Activated CD8-positive, alpha-beta memory T cell treated with anti-CD3 and anti-CD28 coated beads, Interleukin-2, amount 10 ng/mL, durations not matched to agents 7 days and 5 days (primary cell): ENCODE measurements at places on chromosomes 6 and 20. TPM values are rescaled to one million over a fixed set of nuclear protein-coding genes. Genes with fewer than 3 reads are reported as not detected.

GRCh38 chr6:39884696-39885095 is 49.6 kb downstream of the MOCS1 start:
- DNase-seq, result no peak

DNA sequence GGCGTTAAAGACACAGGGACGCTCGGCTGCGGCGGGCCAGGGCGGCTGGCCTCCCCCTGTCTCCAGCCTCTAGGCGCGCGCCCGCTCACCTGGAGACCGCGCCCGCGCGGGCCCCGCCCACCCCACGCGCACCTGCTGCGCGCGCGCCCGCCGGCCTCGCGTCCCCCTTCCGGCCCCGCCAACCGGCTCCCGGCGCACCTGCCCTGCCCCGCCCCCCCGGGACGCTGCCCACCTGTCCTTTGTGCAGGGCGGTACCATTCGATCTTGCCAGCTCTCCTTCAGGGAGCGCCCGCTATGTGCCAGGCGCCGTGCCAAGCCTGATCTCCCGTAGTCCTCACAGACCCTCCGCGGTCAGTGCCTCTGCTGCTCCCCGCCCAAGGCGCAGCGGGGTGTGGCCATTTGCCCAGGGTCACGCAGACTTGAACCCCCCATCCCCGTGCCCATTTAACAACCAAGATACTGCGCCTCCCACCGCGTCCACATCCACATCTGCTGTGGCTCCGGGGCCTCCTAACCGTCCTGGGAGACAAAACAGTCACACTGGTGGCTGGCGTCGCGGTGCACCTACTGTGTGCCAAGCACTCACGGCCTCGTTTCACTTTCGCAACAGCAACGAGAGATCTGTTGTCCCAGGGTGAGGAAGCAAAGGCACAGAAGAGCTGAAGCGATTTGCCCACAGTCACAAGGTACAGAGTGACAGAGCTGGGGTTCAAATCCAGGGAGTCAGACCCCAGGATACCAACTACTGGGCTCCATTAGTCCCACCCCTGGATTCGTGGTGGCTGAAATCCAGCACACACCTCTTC is 48.1 kb downstream of the NOL4L start:
- DNase-seq, result peak; percentile 89

DNA sequence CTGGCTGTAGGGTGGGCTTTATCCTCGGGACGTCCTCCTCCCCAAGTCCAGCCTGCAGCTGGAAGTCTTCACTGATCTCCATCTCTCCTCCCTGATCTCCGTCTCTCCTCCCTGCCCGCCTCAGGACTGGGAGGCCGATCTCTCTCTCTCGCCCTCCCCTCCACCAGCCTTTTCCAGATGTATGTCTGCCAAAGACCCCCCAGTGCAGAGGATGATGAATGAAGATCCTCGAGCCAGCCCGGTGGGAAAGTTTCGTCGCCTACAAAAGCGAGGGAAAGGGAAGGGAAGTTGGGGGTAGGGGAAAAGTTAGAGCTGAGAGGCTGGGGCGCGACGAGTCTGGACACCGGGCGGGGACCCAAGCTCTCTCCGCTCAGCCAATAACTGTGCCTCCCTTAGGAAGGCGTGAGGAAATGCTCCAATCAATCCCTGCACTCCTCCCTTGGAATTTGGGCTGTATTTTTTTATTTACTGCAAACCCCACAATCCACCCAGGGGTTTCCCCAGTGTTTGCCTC is 595 bp upstream of the SRF start:
- no peak for DNase-seq

GRCh38 chr20:43529051-43529450 is 21.6 kb downstream of the L3MBTL1 start:
- DNase-seq, result no peak

DNA sequence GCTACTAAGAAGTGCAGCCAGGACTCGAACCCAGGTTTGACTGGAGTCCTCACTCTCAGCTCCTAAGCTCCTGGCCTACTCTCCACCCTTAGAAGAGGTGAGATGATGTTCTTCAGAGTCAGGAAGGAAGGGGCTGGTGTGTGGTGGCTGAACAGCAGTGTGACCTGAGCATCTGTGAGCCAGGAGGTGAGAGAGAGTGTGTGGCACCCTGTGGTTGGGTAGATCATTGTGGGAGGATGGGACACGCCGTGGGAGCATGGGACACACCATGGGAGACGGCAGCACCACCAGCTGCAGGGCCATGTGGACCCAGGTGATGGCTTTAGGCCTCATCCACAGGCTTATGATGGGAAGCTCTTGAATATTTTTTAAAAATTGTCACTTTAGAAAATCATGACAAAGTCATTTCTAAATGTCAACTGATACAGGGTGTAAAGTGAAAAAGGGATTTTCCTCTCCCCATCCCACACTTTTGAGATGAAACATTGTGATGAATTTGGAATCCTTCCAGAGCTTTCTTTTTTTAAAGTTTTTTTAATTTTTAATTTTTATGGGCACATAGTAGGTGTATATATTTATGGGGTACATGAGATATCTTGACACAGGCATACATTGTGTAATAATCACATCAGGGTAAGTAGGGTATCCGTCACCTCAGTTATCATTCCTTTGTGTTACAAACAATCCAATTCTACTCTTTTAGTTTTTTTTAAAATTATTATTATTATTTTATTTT is 31.6 kb downstream of the SRC start:
- DNase-seq, result no peak

- DNase-seq, result no peak
These were observed 5.1 kb downstream of the HLA-E start for GRCh38 chr6:30494291-30494861.

DNA sequence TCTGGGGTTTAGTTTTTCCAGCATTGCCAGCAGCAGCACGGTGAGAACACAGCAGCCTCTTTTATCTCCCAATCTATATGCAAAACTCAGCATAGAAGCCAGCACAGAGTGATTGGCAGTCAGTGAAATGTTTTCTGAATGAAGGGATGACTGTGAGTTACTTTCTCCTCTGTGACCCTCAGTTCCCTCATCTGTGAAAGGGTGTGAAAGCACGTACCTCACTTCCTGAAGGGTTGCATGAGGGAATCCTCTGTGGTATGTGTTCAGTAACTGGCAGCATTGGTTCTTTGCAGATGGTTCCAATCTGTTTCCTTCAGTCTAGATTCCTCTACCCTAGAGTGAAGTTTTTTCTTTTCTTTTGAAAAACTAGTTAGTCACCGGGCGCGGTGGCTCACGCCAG is 40.0 kb downstream of the EFCAB8 start:
- DNase-seq, result no peak

- no peak for DNase-seq
These were observed 528.4 kb downstream of the PKHD1 start for GRCh38 chr6:51559059-51559458.

- no peak for DNase-seq
These were observed 55.7 kb upstream of the FERMT1 start for GRCh38 chr20:6178537-6178936.

- DNase-seq, result no peak
These were observed 2.1 kb downstream of the ZSWIM1 start for GRCh38 chr20:45883100-45883469.

DNA sequence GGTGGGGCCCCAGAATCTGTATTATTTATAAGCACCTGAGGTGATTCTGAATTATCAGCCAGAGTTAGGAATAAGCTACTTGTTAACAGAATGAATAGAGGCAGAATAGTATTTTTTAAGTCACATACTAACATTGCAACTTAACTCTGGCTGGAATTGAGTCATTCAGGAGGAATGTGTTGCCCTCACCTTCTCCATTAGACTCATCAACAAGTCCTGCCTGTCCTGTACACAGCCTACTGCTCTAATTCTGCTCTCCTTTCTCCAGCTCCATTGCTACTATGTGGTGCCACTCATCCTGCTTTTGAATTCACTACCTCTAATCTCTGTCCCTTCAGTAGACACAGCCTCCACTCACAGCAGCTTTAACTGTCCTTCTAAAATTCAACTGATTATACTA is 669.4 kb downstream of the DHX35 start:
- DNase-seq, result no peak

GRCh38 chr20:50579511-50579910 is 69.3 kb downstream of the PTPN1 start:
- no peak for DNase-seq

DNA sequence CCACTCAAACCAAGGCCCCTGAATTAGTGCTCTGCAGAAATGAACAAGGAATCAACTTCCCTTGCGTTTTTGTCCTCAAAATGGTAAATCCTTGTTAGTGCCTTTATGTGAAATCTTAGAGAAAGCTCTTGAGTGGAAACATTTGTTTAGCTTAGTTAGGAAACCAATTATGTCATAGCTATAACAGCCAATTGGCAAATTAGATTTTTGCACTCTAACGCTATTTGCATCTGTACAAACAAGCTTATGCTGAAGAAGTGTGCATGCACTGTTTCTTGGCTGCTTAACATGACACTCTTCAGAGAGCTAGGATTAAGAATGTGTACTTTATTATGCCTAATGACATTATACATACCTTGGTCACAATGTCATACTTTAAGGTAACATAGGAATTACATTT is 622.6 kb upstream of the SLC35B3 start:
- no peak for DNase-seq

DNA sequence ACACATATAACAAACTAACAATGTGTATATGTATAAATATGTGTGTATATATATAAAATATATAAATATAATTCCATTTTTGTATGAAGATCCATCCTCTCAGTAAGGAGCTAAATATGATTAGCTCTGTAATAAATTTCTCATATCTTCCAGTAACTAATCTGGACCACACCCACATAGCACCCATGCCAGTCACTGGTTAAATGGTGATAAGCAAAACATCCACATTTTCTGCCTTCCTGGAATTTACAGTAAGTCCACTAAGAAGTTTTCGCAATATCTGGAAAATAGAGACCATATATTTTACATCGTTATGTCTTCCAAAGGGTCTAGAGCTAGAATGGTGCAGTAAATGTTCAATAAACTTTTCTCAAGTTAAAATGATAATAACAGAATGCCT is 151.5 kb upstream of the STMND1 start:
- DNase-seq, result no peak

DNA sequence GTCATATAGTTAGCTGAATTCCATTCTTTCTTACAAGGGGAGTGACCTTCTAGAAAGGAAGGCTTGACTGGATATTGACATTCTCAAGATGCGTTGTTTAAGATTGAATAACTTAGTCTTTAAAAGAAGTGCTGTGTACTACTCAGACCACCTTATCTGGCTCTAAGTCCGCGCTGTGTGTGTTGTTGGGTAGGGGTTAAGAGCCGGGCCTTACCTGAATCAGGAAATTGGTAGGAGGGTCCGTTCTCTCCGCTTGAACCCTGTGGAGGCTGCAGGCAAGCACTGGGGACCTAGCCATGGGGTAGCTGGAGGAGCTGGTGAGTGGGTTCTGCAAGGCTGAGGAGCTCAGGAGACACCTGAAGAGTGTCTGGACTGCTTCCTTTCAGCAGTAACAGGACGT is 9.0 kb upstream of the SCML4 start:
- DNase-seq, result no peak

- no peak for DNase-seq
These were observed 6.3 kb upstream of the HDDC2 start for GRCh38 chr6:125307964-125308615.

DNA sequence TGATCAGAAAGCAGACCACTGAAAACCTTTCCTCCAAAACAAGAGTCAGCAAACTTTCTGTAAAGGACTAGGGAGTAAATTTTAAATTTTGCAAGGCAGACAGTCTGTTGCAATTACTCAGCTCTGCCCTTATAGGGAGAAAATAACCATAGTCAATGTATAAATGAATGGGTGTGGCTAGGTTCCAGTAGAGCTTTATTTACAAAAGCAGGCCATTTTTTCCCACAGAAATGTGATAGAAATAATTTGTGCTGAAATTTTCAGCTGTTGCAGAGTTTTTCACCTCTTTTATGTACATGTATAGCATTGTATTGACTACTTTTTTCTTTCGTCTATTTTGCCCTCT is 7.7 kb downstream of the AMD1 start:
- DNase-seq, result no peak

DNA sequence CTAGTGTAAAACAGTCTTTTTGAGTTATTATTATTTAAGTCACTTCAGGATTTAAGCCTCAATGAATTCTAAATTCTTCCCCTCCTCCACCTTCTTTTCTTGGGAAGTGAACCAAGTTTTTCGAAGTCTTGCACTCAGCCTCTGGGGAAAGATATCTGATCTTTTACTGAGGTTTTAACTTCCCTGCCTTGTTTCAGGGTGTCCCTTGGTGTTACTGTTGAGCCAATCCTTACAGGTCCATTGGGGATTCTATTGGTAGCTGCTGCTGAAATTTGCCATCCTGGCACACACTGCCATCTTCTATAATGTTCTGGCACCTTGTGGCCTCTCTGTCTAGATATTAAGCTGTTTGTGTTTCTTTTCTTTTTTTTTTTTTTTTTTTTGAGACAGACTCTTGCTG is 31.7 kb downstream of the BEND6 start:
- DNase-seq, result no peak

DNA sequence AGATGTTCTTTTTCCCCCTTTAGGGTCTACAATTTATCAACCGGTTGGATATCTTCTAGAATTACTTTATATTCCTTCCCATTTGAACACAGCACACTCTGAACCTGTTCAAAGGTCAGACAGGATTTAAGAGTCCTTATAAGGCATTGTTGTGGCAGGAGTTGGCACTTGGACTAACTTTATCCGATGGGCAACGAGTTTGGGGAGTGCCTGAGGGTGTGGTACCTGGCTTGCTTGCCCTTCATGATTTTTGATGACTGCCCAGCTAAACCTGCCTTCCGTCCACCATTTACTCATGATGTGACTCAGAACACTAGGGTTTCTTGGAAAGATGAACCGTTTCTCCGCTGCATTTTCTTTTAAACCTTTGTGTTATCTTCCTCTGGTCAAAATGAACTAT is 285.2 kb downstream of the FOXC1 start:
- DNase-seq, result no peak

- no peak for DNase-seq
These were observed 185.7 kb downstream of the TBC1D7 start for GRCh38 chr6:13142611-13143010.

GRCh38 chr6:145904391-145904790 is 59.8 kb downstream of the SHPRH start:
- no peak for DNase-seq

DNA sequence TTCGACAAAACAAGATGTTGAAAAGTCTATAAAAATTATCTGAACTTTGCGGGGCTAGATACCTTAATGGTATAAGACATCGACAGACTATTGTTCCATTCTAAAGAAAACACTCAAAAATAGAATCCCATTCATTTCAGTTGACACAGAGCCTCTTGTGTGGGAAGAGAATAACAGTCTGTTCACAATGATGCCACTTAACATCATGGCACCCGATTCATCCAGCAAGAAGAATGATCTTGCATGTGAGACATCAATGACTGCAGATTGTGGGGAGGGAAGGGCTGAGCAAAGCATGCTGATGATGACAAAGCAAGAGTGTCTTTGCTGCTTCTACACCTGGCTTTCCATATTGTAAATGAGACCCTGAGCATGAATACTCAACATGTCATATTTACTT is 49.7 kb upstream of the ARMH2 start:
- no peak for DNase-seq

GRCh38 chr6:103107985-103108384 is 1714.5 kb downstream of the GRIK2 start:
- DNase-seq, result no peak

HMGCLL1 gene
- total RNA-seq, result not detected

NMBR gene
- not detected for total RNA-seq

CRISP3 gene
- not detected for total RNA-seq
